Suppressor macrophage treated with lipopolysaccharide for 1 hour (primary cell): ENCODE measurements at places on chromosomes 5 and 9.

DNA sequence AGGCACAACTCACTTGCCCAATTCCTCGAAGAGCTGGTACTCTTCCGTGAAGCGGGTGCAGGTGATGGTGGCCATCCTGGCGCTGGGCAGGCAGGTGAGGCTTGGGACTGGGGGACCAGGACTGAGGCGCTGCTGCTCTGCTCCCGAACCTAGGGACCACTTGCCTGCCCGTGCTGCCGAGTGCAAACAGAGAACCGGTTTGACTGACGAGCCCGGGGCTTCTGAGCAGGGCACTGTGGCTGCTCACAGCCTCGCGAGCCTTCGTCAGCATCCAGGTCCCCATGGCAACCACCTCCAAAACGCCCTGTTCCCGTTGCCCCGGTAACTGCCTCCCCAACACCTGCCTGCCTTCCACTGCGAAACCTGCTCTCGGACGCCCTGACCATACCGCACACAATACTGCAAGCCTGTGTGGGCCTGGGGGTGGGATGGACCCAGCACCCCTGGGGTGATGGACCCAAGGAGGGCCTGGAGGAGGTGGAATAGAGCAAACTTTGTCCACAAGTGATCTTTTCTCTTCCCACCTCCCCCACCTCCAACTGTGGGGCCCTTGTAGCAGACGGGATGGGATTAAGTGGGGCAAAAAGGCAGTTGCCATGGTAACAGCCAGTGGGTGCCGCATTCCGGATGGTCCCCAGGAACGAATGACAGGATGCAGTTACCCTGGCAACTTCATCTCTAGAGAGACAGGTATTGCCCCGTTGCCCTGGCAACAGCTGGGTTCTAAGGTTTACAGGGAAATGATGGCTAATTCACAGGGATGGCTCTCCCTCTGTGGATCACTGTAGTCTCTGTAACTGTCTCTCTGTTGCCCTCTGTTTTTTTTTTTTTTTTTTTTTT is at the start of gene CAMK2A:
TSS of gene CAMK2A (minus strand) at position 223 of the 840 bp plus-strand sequence. CDS start at position 75, 148 bp downstream.
- DNase-seq, result no peak

GRCh38 chr5:124678922-124679519 is 67.4 kb downstream of the ZNF608 start:
- no peak for DNase-seq

DNA sequence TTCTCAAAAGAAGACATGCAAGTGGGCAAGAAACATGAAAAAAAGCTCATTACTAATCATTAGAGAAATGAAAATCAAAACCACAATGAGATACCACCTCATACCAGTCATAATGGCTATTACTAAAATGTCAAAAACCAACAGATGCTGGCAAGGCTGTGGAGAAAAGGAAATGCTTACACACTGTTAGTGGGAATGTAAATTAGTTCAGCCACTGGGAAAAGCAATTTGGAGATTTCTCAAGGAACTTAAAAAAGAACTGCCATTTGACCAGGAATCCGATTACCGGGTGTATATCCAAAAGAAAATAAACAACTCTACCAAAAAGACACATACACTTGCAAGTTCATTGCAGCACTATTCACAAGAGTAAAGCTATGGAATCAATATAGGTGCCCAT is 595.4 kb upstream of the RIOK2 start:
- no peak for DNase-seq

GRCh38 chr9:110443146-110443865 is 105.6 kb upstream of the TXNDC8 start:
- no peak for DNase-seq

DNA sequence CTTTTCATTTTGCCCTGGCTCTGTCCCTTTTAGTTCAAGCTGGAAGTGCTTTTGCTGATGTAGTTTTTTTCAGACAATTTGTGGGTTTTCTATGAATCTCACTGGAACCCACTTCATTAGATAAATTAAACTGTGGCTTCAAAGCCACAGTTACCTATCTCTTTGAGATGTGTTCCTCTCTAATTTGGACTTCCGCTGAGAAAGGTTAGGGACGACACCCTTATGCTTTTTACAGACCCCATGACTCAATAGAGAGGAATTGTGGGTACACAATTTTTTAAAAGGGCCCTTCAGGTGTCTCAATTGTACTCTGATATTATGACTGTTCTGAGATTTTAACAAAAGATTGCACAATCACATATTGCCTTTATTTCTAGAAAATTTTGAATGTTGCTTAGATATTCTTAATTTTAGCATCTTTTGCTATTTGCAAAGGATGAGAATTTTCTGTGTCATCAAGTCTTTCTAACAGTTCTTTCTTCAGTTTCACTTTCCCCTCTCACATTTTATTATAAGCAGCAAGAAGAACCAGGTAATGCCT is 110.6 kb downstream of the GADD45G start:
- DNase-seq, result no peak

GRCh38 chr9:110049699-110050450 is 158.1 kb downstream of the C9orf152 start:
- peak; percentile 73 for DNase-seq

GRCh38 chr5:109155625-109156024 is 254.1 kb downstream of the PJA2 start:
- DNase-seq, result no peak

- no peak for DNase-seq
These were observed 475.9 kb downstream of the GABRG2 start for GRCh38 chr5:162543437-162543836.

DNA sequence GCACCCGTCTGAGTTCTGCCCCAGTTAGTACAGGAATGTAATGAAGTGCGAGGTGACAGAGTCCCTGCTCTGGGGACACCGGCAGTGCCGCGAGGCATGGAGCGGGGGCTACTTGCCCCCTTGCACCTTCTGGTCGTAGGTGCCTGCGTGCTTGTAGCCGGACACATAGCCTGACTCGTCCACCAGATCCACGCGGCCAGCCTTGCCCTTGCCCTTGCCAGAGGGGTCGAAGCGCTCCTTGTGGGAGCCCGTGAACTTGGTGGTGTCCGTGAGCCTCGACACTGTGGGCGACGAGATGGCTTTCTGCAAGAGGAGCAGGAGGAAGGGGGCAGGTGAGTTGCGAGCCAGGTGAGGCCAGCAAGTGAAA is 28.2 kb downstream of the TPPP start:
- no peak for DNase-seq

DNA sequence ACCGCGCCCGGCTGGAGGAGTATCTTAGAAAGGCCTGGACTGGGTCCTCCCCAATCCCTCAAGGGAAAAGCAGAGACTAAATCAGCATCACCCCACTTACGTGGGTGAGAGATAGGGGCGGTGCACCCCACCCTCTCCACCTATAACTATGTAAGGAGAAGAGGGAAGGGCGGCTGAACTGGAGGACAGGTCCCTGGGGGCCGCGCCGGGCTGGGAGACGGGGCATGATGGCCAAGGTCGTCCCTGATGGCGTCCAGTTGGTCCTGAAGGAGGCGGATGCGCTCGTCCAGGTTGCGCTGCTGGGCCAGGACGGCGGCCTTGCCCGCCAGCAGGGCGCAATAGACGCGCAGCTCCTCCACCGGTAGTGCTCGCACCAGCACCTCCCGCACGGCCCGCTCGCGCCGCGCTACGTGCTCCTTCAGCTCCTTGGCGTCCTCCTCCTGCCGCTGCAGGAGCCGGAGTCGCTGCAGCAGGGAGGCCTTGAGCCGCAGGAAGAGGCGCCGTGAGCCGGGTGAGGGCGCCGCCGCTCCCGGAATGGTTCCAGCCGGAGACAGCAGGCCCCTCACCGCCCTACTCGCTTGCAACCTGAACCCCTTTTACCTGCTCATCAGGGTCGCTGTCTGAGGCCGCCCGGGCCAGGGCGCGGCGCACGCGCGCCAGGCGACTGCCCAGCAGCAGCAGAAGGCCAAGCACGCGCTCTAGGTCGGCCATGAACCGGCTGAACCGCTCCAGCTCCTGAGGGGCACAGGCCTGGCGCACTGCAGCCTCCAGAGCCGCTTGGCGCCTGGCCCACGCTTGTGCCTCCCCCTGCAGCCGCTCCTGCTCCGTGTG is 7.6 kb downstream of the SHROOM1 start:
- no peak for DNase-seq

- no peak for DNase-seq
These were observed 20.3 kb downstream of the RAI14 start for GRCh38 chr5:34676416-34676815.

DNA sequence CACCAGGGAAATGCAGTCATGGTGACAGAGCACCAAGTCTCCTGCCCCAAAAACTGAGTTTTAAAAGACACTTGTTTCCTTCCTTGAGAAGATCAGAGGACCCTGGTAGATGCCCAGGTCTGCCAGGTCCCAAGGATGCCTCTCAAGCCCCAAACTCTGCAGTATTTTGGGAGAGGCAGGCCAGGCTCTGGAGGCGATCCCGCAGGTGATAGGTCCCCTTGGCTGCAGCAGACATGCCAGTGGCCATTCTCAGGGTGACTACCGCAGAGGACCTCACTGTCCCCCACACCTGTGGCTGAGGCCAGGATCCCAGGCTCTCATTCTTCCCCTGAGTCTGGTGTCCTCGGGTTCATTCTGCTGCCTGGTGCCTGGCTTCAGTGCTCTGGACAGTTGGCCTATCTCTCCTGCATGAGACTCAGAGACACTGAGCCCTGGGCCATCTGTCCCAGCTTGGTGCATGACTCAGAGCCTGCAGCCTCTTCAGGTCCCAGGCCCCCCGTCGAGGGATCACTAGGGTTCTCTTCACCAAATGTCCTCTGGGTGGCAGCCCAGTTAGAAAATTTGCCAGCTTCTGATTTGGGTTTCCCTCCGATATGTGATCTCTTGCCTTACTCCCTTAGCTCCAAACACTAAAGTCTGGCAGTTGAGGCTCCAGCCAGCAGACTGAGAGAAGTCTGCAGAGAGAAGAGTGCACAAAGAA is 59.7 kb upstream of the GARNL3 start:
- DNase-seq, result peak; percentile 28

DNA sequence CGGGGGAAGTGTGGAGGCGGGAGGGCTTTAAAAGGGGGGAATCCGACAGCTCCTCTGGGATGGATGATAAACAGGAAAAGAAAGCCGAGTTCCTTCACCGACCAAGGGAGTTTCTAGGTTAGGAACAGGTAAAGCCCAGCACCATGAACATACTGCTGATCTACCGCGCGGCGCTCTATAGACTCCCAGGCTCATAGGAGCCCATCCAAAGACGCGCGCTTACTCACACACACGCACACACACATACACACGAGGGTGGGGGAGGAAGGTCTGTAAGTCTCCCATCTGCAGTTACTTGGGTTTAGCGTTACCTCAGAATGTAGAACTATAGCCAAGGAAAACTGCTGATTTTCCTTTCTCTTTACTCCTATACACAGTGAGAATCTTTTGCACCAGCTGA is 2.6 kb upstream of the GABRB2 start:
- DNase-seq, result no peak

DNA sequence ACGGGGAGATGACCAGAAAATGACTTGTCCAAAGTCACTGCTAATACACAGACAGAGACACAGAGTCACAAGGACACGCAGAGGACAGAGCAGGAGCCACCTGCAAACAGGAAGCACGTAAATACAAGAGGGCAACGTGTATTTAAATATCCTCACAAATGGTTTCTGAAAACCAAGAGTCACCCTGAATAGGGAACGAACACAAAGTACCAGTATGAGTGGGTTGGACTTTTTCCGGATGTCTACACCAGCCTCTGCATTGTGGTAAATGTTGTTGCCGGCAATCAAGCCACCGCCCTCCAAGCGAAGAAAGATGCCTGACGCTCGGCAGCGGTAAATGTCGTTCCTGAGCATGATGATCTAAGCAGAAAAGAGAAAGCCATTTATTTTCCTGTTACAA is 44.5 kb downstream of the FBXO10 start:
- no peak for DNase-seq

DNA sequence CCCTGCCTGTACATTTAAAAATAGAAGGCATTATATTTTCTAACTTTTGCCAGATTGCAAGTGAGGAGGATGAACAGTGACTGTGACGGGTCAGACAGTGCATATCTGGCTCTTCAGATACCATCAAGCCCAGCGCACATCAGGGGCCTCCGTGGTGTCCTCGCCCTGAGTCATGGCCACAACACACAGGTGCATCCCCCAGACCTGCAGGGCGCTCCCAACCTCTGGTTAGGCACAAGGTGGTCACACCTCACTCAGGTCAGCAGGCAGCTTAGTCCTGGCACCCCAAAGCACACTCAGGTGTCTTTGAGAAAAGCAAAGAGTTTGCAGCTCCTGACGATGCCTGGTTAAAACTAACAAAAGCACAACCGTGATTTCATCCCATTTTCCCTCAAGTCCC is 28.6 kb downstream of the IRX2 start:
- DNase-seq, result no peak

GRCh38 chr9:116705531-116705930 is 18.4 kb downstream of the TRIM32 start:
- DNase-seq, result no peak

DNA sequence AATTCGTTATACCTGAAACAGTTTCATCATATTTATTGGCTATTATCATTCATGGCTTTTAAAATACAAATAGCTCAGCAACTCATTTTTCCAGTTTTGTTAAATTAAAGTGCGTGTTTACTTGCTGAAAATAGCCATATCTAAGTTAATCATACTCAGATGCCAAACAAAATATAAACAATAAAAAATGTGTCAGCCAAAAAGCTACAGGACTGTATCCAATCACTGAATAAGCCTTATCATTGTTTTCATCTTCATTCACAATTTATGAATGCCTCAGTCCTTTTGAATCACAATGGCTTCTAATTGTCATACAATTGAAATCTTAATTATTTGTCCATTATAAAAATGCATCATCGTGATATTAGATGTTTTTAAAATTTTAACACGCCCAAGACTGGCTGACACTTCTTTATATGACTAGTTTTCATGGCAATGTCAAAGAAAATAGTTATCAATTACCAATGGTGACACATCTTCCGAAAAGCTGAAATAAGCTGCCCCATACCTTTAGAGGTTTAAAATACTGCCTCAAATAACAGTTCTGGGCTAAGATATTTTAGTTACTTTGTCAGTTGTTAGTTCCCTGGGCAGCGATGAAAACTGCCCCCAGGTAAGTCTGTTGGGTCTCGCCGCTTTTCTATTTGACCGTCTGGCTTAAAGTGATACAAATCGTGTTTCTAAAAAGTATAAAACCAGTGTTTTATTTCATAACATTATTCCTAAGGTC is 1.8 kb downstream of the NFIB start:
- DNase-seq, result no peak

DNA sequence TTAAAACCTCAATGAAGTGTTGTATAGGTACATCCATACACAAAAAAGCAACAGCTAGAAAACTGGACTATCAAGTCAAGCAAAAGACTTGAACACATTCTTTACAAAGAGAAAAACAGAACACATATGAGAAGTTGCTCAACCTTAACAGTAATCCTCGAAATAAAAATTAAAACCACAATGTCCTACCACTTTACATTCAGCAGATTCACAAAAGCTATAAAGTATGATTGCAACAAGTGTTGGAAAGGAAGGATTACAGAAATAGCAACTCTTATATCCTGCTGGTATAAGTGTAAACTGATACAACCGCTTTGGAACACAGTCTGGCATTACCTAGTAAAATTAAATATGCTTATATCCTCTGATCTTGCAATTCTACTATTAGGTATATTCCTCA is 28.5 kb upstream of the GOLGA1 start:
- DNase-seq, result no peak

- no peak for DNase-seq
These were observed 15.2 kb upstream of the OSMR start for GRCh38 chr5:38830521-38831051.
